ENCODE measurements at places on chromosomes 16 and 17. TPM values are rescaled to one million over a fixed set of nuclear protein-coding genes. Genes with fewer than 3 reads are reported as not detected.

KRT25 gene
- total RNA-seq: not detected

MYLK3 gene
- 0.26 TPM for total RNA-seq

ATP6V0C gene
- 34.5 TPM for total RNA-seq

CBFA2T3 gene
- total RNA-seq: not detected

ITGAD gene
- total RNA-seq: not detected

SGCA gene
- total RNA-seq: 23.8 TPM

EPN3 gene
- not detected for total RNA-seq

TOX3 gene
- total RNA-seq: not detected

PARD6A gene
- 2.2 TPM for total RNA-seq

MYH11 gene
- 1.2 TPM for total RNA-seq

ODF4 gene
- total RNA-seq: not detected

LDHD gene
- total RNA-seq: 5.0 TPM

SLFN13 gene
- 4.0 TPM for total RNA-seq
